ENCODE measurements at places on chromosomes 5 and 9. TPM values are rescaled to one million over a fixed set of nuclear protein-coding genes. Genes with fewer than 3 reads are reported as not detected.
A peak's percentile ranks its signal among the peaks of the same experiment; 100 is the strongest.

- DNase-seq, result peak; percentile 11
These were observed 102.8 kb upstream of the ADAMTSL1 start for GRCh38 chr9:18371141-18371540.

GRCh38 chr9:75889977-75890471 lies 449 bp upstream of the PCSK5 start:
- peak; percentile 89 for DNase-seq

GRCh38 chr9:135522137-135522877 lies 1.1 kb downstream of the LCN1 start:
- no peak for DNase-seq

DNA sequence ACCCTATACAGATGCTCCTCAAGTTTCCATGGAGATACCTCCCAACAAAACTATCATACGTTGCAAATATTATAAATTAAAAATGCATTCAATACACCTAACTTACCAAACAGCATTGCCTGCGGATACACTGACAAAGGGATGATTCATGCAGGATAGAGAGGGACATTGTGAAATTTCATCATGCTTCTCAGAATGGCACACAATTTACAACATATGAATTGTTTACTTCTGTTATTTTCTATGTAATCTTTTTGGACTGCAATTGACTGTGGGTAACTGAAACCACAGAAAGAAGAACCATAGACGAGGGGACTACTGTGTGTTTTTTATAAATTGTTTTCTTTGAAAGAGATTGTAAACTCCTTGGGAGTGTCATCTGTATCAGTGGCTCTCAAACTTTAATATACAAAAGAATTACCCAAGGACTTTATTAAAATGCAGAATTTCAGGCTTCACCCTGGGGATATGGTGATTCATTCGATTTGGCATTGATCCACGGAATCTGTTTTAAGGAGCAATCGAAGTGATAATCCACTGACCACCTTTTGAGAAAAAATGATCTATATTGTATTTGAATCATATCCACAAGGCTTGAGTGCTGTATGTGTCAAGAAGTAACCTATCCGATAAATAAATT lies 146.4 kb downstream of the SGCD start:
- DNase-seq, result no peak

DNA sequence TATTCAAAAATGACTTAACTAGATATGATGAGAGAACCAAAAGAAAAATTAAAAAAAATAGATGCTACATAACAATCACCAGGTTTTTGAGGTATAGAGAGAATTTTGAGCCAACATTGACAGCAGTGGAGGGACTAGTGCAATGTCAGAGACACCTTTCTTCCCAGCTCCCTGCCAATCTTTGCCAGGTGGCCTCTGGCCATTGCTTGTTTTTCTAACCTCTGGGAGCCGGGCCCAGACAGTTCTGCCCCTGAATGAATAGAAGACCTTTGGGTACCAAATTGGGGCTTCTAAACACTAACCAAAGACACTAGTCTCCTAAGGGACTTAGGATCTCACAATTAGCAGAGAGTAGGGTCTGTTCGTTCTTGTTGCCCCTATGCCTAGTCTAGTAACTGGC lies 33.4 kb downstream of the FOXD1 start:
- no peak for DNase-seq

GRCh38 chr5:68037546-68037945 lies 178.0 kb upstream of the PIK3R1 start:
- DNase-seq, result no peak

- peak; percentile 4 for DNase-seq
These were observed 167.3 kb upstream of the FST start for GRCh38 chr5:53313145-53313544.

CTXN3 gene
- 2.8 TPM for total RNA-seq

PIGO gene
- 9.1 TPM for total RNA-seq

SPAG8 gene
- 1.5 TPM for total RNA-seq

DMGDH gene
- total RNA-seq, result 2.0 TPM

SMIM33 gene
- total RNA-seq, result not detected

Measured in muscle of leg (tissue), 16 donors.